Stimulated activated CD4-positive, alpha-beta T cell treated with anti-CD3 and anti-CD28 coated beads, Interleukin-4, amount 100 ng/mL, for 48 hours (primary cell): ENCODE measurements at places on chromosomes 6 and 20.

GRCh38 chr6:168373389-168373788 lies 53.8 kb upstream of the DACT2 start:
- no peak for DNase-seq

GRCh38 chr20:7503501-7503900 lies 436.8 kb downstream of the HAO1 start:
- DNase-seq, result no peak

DNA sequence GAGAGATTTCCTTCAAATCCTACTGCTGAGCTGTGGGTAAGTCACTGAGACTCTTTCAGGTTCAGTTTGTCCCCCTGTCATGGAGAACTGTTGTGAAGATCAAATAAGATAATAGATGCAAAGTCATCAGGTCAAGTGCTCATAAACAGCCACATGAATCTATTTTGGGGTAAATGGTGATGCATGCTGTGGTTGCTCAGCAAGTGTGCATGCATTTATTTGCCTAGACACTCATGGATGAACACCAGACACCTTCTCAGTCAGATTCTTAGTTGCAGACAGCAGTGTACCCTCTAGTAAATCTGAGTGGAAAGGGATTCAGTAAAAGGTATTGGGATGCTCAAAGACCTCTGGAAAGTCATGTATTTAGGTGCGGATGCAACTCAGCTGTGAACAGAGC lies 168.0 kb upstream of the FOXA2 start:
- DNase-seq, result no peak

GRCh38 chr20:35340436-35340835 lies 48.2 kb upstream of the FAM83C start:
- DNase-seq, result no peak

DNA sequence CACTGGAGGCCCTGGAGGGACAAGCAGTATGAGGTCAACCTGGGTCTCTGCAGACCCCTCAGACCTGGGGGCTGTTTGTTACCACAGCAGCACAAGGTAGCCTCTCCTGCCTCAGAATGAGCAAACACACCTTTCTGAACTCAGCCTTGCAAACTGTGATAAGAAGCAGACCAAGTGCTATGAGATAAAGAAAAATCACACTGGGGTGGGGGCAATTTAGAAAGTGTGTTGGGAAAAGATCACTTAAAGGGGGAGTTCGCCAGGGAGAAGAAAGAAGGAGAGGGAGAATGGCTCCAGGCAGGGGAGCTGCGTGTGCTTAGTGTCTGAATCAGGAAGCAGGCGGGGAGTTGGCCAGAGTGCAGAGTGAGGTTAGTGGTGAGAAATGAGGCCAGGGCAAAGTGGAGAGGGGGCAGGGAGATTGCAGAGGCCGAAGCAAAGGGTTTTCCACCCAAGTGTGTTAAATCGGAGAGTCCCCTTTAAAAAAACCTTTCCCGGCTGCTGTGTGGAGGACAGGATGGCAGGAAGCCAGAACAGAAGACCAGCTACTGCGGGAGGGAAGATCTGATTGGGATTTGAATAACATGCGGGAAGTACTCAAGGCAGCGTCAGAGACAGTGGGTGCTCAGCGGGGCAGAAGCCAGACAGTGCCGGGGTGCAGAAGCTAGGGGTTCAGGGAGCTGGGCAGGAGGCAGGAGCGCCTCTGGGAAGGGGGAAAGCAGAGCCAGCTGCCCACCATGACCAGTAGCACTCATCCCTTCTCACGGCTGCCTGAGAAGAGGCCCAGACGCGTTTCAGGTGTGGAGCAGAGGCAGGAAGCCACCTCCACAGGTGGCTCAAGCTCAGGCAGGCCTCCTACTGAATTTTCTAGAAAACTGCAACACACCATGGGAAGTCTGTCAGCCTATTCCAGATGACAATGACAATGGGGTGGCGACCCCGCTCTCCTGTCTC lies 9.0 kb downstream of the ADA start:
- DNase-seq, result no peak

DNA sequence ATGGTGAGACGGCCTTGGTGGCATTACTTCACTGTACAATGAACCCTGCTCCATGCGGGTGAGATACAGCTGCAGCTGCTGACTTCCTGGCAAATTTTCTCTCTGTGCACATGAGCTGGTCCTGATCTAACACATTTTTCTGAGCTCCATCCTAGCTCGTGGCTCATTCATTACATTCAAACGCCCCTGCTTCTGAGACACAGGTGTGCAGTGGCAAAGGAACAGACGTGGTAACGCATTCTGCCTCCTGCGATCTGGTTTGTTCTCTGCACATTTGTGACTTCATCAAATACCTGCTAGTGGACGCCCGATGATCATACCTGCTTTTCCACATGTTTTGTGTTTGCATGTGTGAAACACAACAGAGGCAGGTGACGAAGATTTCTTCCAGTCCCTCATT lies 189.6 kb upstream of the PDE10A start:
- DNase-seq, result no peak

GRCh38 chr6:82066991-82067411 lies 180.5 kb downstream of the IBTK start:
- no peak for DNase-seq

DNA sequence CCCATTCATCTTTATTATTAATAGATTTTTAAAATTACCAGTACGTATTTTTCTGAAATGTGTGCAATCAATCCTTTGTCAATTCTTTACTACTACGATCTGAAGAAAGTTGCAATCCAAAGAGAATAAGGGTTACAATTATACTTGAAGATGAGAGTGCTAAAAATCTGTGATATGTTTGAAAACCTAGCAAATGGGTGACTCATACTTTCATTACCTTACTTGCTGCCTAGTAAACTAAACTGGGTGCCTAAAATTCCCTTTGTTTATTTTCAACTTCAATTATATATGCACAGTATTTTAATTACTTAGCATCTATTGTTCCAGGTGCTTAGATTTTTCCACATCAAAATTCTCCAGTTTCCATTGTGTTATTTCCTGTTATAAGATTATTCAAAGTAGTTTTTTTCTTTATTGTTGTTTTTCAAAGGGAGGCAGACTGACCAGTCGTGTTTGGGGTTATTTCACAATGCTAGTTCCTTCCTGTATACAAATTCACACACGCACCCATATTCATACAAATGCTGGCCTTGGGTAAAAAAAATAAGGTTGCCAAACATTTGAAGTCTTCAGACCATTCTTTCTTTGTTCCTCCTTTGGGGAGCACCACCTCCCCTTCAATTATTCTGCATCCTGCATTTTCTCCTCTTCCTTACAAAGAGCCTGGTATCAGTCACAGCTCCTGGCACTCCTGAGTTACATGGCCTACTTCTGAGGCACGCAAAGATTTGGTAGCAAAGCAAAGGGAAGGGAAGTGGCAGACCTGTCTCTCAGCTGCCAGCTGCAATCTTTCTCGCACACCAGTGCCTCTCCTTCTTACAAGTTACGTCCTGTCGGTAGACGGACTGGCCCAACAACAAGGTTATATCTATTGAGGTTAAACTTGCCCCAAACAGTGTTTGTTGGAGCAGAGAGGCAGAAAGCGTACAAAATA lies 16.2 kb upstream of the FAM135A start:
- no peak for DNase-seq

DNA sequence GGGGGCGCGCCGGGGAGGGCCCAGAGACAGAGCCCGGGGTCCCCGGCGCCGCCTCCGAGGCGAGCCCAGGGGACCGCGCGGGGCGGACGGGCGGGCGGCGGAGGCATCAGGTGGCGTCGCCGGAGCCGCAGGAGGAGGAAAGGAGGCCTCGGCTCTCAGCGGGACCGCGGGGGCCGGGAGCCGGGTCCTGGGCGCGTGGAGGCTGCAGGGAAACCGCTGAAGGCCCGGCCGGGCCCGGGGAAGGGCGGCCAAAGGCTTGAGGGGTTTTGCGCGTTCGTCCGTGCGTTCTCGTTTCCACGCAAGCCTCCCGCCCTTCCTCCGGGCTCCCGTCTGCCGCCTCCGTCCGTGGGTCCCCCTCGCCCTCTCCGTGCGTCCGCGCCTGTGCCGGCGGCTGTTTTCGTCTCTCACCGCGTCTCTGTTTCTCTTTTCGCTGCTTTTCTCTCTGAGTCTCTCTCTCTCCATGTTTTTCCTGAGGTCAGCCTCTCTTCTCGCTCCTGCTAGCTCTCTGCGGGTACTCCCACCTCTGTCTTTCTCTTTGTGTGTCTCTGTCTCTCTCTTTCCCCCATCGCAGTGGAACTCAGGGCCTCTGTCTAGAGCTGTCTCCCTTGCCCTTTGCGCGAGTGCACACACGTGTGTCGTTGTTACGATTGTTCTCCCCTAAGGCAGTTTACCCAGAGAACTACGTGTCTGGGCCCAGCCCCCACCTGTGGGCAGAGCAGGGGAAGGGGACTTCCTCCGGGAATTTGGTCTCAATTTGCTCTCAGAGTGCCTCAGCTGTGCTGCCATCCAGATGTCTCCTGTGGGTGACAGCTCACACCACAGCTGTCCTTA lies 2.1 kb downstream of the IRF4 start:
- DNase-seq, result no peak

DNA sequence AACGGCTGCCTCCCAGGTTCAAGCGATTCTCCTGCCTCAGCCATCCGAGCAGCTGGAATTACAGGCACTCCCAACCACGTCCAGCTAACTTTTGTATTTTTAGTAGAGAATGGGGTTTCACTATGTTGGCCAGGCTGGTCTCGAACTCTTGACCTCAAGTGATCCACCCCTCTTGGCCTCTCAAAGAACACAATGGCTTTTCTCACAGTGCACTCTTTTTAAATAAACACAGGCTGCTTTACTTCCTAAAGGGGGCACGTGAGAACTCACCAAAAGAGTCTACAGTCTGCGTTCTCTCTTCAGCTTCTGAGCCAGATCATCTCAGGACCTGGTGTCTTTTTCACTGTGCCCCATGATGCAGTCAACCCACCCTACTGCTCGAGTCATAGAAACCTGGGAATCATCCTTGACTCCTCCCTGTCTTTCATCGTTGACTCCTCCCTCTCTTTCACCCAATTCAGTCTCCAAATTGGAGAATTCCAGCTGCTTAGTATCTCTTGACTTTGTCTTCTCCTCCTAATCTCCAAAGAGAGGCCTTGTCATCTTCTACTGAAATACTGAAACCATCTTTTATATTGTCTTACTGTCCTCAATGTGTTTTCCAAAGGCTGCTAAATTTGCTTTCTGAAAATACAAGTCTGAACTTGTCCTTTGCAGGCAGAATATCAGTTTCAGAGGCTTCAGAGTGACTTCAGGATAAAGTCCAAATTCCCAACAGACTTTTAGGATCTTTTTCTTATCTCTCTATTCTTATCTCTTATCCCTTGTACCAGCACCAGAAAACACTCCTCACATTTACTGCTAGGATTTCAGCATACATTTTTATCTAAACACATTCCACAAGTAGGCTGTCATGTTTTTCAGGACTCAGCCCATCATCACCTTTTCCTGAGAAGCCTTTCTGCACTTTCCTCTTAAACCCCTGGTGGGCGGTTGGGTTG lies 323.4 kb downstream of the SYNE1 start:
- no peak for DNase-seq

GRCh38 chr6:139290787-139291311 lies 949 bp downstream of the TXLNB start:
- no peak for DNase-seq

GRCh38 chr6:157669323-157669722 lies 153.7 kb upstream of the SNX9 start:
- DNase-seq, result no peak

GRCh38 chr6:106159531-106159940 lies 73.4 kb downstream of the PRDM1 start:
- no peak for DNase-seq

DNA sequence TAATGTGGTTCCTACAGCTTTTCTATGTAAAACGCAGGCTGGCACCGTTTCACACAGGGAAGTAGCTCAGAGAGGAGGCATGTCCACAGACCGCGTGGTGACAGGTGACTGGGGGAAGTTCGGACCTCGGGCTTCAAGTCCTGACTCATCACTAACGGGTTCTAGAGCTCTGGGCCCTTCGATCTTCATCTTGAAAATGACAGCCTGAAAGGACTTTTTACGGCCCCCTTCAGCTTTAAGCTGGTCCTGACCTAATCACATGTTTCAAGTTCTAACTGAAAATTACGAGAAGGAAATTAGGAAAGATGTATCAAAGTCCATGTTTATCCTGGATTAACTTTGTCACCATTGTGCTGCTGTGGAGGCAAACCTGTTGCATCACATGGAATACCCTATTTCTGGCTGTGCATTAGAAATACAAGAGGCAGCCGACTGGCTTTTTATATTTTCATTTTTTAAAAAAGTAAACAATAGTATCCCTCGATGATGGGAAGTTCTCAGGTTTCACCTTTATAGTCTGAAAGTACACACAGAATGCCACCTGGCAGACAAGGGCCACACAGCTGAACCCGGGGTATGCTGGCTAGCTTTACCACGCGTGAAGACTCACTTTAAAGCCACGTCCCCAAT lies 2.0 kb downstream of the MAN1A1 start:
- no peak for DNase-seq

DNA sequence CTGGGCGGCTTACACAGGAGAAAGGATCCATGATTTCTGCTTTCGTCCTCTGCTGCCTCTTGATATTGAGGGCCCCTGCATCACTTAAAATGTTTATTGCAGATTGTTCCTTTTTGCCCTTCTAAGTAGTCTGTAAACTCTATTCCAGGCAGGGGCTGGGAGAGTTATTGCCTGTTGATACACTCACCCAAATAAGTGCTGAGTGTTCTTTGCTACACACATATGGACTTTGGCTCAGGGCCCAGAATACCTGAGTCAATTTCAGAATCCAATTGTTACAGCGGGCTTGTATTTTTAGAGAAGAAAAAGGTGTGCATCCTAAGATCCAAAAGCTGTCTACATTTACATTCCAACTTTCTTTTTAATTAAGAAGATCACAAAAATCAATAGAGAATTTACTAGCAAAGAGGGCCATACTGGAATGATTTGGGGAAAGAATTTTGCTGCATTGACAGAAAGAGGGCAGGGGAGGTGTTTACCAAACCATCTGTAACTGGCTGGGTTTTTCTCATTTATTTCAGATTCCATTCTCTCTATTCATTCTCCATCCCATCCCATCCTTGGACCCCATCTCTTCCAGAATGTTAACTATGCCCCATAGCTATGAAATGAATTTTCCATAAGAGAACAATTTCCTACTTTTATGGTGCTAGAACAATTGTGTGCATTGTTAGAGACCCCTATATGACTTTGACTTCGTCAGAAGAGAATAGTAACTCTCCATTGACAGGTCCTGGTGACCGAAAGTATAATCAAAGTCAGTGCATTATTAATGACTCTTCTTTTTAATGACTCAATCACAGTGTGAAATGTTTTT lies 959.9 kb upstream of the FLRT3 start:
- no peak for DNase-seq

DNA sequence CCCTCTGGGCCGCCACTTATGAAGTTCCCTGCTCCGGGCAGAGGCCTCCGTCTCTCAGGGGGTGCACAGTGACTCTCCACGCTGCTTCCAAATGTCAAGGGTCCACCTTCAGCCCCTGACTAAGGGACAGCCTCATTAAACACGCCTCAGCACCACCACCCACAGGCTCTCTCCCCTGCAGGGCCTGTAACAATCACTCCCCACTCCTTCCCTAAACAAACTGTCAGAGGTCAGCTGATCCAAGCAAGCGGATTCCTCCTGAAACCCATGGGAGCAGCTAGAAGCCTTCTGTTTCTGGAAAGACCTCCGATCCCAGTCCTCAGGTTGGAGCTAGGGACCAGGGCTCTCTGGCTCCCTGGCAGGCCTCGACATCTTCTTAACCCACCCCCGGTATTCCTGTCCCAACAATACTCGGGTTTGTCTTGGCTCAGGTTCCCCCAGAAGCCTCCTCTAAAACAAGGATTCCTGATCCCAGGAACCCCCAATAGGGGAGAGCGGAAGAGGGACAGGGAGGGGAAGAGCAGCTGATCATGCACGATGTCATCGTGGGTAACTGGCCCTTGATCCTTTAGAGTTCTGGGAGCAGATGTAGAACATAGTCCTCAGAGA lies 181.0 kb downstream of the ZNF217 start:
- no peak for DNase-seq

- no peak for DNase-seq
Observed at GRCh38 chr6:6920987-6921313, 186.8 kb upstream of the RREB1 start.

GRCh38 chr6:158053377-158054313 lies 72.0 kb downstream of the SYNJ2 start:
- no peak for DNase-seq
